Thoracic aorta (tissue), 2 donors: ENCODE measurements at places on chromosomes 5 and 9. TPM values are rescaled to one million over a fixed set of nuclear protein-coding genes. Genes with fewer than 3 reads are reported as not detected.
A peak's percentile ranks its signal among the peaks of the same experiment; 100 is the strongest.

Gene CCDC152
- total RNA-seq, result 0.81 TPM

Gene MTMR12
- total RNA-seq, result 45.0 TPM

Gene FGF10
- 6.0 TPM for total RNA-seq

Gene GABRA1
- not detected for total RNA-seq

Gene GCNT4
- 3.5 TPM for total RNA-seq

Gene LHX3
- total RNA-seq, result not detected

Gene PTTG1
- not detected for total RNA-seq

DNA sequence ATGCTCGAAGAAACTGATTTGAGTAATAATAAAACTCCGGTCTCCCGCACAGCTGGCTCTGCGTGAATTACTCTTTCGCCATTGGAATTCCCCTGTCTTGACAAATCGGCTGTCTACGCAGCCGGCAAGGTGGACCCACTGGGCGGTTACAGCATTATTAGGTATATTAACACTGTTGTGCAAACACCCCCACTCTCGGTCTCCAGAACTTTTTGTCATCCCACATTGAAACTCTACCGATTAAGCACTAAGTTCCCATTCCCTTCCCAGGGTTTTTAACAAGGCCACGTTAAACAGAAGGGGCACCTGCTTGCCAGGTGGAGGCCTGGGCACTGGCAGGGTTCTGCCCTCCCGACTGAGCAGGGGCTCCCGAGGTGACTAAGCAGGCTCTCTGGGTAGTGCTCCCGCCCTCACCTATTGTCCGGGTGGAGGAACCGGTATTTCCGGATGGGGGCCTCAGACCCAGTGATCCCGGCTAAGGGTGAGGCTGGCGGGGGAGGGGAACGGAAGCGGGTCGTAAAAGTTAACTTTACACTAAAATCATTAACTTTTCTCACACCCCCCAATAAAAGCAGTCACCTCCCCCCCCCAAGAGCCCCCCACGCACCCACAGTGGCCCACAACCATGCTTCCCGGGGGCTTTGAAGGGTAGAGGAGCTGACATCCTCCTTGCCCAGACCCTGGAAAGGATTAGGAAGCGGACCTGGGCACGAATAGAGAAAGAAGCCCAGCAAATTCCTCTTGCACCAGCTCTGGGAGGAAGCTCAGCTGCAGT is 53.5 kb upstream of the TJP2 start:
- DNase-seq, result no peak

GRCh38 chr5:142783601-142784341 is 13.6 kb downstream of the ARHGAP26 start:
- no peak for DNase-seq

- DNase-seq, result no peak
Measured at GRCh38 chr5:90947667-90948066, 389.1 kb downstream of the ADGRV1 start.

DNA sequence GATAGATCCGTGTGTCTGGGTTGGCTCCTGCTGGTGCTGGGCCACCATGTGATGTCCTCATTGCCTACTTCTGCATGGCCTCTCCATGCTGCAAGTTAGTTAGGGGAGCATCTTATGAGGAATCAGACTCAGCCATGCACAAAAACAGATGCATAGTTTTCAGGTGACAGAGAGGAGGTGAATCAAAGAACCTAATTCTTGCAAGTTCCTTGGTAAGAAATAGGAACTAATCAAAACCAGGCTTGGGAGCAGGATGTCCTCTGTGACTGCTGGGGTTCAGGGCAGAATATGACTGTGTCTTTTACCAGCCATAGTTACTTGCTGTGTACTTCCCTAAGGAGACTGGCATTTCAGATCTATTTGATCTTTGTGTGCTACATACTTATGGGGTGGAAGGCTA is 61.6 kb downstream of the C9orf152 start:
- DNase-seq, result no peak

DNA sequence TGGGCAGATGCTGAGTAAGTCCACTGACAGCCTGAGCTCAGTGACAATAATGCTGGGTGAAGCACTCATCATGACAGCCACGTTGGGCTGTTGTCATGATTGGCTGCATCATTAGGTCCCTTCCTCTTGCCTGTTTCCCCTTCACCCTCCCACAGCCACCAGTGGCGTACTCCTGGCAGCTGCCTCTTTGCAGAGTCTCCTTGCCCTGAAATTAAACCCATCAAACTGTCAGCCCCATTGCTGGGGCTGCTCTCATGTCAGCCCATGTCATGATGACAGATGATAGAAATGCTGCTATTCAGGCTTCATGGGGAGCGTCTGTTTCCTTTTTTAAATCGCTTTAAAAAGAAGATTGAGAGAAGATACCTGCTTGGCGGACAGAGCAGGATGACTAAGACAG is 327.4 kb downstream of the AGTPBP1 start:
- DNase-seq, result no peak

DNA sequence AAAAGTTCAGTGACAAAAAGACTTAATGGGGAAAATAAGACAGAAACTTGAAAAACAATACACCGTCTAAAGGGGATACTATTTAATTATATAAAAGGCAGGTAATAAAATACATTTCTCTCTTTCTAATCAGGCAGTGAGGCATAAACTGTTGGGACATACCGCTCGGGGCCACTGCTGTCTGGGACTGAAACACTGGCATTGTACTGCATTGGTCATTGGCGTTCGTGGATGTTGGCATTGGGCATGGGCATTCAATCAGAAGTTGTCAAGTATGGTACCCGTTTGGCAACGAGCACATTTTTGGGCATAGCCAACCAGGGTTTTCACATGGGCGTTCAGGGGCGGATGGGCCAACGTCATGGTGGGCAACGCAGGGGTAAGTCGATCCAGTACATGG is 4.7 kb downstream of the HNRNPK start:
- DNase-seq, result no peak

GRCh38 chr9:37031902-37032301 is 2.2 kb downstream of the PAX5 start:
- DNase-seq, result no peak

DNA sequence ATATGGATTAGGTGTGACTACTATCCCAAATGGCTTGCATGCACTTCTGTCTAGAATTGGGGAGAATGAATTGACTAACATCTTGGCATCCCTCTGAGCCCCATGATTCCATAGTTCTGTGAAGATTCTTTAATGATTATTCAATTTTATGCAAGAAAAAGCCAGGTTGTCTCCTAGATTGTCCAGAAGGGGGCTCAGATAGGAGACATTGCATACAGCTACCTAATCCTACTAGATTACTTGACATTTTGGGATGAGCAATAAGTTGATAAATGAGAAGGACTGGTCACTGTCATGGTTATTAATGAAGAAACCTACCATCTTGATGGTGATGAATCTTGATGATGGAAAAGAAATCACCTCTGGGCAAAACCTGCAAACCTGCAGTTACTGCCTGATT is 117.0 kb downstream of the CARTPT start:
- no peak for DNase-seq

DNA sequence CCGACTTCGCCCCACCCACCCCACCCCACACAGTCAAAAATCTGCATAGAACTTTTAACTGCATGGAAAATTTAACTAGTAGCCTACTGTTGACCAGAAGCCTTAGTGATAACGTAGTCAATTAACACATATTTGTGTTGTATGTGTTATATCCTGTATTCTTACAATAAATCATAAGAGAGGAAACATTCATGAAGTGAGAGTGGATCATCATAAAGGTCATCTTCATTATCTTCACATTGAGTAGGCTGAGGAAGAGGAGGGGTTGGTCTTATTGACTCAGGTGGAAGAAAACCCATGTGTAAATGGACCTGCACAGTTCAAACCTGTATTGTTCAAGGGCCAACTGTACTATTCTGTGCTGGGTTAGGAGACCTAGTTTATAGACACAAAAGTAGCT is 31.4 kb downstream of the XPA start:
- no peak for DNase-seq

- DNase-seq, result no peak
Measured at GRCh38 chr5:146880966-146881365, 2.4 kb upstream of the PPP2R2B start.

DNA sequence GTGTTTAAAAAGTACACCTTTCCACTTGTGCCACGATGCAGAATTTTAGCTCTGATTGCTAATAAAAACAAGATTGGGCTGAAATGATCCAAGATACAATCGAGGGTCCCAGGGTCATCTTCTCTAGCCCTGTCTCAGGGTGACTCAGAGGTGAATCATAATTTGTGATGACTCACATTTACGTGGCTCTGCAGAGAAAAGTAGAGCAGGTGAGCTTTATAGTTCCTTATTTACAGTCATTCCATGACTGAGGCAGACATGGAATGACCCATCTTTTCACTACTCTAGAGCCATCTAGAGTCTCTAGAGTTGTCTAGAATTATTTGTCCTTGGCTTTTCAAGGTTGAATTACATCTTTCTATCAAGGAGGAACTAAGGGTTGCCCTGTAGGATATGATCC is 155.2 kb downstream of the GAS1 start:
- no peak for DNase-seq

DNA sequence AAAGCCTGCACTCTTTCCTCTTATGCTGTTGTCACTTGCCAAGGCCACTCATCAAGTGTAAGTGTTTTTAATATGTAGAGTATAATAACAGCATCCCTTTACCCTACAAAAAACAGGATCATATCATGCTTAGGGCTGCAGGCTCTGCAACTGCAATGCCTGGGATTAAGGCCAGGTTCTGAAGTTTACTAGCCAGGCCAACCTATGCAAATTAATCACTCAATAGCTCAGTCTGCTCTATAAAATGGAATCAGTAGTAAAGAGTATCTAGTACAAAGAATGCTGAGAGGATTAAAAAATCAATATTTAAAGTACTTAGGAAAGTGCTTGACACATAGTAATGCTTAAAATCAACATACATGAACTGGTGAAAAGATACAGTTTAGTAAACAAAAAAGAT is 253.3 kb downstream of the EDIL3 start:
- no peak for DNase-seq

- no peak for DNase-seq
Measured at GRCh38 chr5:56060276-56061110, 65.7 kb upstream of the IL6ST start.

DNA sequence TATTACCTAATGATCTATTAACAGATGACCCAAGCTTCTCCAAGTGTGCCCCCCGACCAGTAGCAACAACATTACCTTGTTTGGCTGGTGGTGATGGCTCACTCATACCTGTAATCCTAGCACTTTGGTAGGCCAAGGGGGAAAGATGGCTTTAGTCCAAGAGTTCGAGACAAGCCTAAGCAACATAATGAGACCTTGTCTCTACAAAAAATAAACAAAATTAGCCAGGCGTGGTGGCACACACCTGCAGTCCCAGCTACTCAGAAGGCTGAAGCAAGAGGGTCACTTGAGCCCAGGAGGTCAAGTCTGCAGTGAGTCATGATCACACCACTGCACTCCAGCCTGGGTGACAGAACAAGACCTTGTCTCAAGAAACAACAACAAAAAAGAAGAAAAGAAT is 62.9 kb downstream of the GCNT1 start:
- DNase-seq, result no peak

DNA sequence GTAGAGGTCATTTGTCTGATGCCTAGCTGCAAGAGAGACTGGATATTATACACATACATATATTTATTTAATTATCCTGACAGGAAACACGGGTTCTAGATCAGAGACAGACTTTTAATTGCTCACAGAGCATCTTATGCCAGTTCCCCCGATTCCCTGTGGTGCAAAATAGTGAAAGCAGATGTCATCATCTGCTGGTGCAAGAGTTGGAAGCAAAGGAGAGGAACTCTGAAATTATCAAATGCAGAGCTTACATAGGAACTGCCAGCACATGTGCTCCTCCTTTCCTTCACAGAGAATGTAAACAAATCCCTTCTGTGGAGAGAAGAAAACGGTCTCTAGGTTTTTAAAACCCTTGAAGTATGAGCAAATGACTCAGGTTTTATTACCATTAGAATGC is 69.3 kb downstream of the DTWD2 start:
- DNase-seq, result no peak

DNA sequence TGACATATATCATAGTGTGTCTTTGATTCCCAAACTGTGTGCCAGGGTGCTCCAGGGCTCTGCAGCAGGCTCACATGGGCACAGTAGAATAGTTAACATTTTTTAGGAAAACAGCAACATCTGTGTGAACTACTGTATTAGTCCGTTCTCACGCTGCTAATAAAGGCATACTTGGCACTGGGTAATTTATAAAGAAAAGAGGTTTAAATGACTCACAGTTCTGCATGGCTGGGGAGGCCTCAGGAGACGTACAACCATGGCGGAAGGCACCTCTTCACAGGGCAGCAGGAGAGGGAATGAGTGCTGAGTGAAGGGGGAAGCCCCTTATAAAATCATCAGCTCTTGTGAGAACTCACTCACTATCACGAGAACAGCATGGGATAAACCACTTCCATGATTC is 82.7 kb downstream of the EGFLAM start:
- DNase-seq, result no peak

GRCh38 chr5:158990979-158991775 is 108.5 kb downstream of the EBF1 start:
- no peak for DNase-seq

DNA sequence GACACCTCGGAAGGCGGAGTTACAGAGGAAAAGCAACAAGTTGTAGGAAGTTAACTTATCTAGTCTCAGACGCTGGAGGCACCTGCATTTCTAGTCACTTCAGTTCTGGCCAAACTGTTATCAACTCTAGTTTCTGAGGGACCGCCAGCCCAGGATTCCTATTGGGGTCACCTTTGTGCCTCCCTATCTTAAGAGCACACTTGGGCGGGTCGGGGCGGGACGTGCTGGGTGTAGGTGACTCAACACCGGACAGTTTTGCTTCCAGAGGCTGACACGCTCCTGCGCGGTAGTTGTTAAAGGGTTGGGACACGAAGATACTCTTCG is 679 bp upstream of the KDM4C start:
- peak; percentile 54 for DNase-seq

DNA sequence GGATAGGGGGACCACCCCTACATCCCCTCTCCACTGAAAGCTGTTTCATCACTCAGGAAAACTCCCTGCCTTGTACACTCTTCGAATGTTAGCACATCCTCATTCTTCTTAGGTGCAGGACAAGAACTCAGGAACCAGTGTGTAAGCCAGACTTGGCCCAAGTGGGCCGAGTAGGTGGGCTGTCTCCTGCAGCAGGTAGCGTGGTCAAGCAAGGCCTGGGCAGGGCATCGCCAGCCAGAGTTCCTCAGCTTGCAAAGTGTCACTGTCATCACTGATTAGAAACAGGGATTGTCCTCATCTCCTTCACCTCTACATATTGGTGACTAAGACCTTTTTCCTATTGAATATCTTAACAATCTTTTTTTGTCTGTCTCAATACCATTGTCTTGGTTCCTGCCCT is 22.3 kb downstream of the SMIM15 start:
- DNase-seq, result no peak
